Muscle of back (tissue), 13 donors: ENCODE measurements at places on chromosomes 6 and 20. TPM values are rescaled to one million over a fixed set of nuclear protein-coding genes. Genes with fewer than 3 reads are reported as not detected.

DNA sequence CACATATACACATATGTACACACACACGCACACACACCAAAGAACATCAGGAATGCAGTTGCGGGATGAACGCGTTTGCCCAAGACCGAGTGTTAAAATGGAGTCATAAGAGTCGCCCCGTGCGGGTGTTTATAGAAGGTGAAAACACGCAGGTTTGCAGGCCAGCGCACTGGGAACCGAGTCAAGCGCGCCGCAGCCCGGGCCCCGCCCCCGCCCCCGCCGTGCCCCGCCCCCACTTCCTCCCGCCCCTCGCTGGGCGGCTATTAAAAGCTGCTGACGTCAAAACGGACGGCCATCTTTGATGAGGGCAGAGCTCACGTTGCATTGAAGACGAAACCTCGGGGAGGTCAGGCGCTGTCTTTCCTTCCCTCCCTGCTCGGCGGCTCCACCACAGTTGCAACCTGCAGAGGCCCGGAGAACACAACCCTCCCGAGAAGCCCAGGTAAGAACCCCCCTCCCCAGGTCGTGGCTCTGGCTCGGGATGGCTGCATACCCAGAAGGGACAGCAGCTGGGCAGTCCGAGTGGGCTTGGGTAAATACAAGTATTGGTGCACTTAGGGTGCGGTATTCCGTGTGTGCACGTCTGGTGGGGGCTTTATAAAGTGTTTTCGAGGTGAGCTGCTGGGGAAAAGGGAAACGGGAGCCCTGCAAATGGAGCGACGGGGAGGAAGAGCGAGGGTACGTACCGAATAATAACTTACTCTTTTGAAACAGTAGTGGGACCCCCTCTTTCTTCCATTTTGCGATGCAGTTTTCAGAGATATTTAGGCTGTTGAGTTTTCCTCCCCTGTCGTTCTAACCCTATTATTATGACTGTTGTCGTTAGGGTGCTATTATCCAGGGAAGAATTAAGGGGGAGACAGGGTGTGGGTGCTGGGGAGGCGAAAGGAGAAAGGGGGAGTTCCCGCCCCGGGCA, at the start of gene SNAP25:
Gene SNAP25 (plus strand): TSS at position 295 of the 916 bp plus-strand sequence. CDS start 56,662 bp downstream, outside the sequence.
- peak; percentile 84 for DNase-seq

- DNase-seq: no peak
Observed at GRCh38 chr6:167165858-167166471, 8.2 kb upstream of the GPR31 start.

GRCh38 chr6:7652957-7653356, 63.0 kb downstream of the SNRNP48 start:
- no peak for DNase-seq

DNA sequence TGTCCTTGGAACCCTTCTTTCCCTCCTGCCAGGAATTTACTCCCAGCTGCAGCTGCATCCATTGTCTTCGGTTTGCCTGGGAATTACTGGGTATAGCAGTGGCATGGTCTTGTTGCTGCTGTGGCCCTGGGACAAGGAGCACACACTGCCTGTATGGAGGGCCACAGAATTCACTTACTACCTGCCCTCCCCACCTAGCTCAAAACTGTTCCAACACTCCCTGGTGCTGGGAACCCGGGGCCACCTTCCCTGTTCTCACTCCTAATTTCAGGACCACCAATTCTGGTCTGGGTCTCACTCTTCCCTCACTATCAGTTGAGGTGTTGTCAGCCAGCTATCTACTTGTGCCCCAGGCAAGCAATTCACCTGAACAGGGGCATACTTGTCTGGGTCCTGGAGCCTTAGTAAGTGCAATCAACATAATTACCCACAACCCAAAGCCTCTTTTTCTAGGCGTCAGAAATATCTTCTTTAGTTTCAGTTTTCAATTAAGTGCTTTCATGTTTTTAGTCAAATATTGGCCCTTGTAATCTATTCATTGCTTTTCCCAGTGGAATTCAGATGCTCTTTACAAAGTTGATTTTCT, 47.2 kb downstream of the METTL24 start:
- no peak for DNase-seq

DNA sequence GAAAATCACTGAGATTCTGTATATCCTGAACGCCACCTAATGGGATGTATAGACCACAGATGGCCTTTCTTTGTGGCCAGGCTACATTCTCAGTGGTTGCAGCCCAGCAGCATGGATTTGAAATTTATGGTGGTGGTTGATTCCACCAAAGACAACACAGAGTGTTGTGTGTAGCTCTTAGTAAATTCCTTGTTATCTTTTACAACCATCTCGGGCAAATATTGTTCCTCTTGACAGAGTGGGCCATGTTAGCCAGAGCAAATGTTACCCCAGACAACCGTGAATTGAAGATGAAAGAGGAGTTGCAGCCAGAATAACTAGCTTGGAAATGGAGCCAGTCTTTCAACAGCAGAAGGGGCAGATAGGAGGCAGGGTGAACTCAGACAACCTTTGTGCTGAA, 39.5 kb downstream of the SLC24A3 start:
- no peak for DNase-seq

DNA sequence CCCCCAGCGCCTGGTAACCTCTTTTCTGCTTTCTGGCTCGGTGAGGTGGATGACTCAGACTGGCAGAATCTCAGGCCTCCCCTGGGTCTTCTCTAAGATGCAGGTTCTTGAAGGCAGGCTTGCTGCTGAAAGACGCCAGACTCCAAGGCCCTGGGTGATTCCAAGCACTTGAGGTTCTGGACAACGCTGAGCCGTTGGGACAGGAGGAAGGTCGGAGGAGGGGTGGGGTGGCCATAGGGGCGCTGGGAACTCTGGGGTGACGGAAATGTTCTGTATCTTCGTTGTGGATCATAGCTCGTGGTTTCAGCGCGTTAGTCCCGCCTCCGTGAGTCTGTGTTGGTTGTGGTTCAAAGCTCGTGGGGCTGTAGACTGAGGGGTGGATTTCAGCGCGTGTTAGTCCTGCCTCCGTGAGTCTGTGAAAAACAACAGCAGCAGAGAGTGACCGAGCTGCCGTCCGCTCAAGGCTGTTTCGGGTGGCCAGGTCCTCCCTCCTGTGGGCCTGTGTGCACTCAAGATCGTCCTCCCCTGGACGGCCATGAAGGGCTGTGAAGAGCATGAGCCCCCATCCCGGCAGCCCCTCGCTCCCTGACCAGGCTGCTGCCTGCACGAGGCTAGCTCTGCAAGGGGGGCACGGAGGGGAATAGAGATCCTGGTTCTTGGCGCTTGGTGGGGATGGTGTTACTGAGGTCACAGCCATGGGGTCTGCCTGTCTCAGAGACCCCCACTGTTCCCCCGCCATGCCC, 7.7 kb downstream of the NTSR1 start:
- no peak for DNase-seq

DNA sequence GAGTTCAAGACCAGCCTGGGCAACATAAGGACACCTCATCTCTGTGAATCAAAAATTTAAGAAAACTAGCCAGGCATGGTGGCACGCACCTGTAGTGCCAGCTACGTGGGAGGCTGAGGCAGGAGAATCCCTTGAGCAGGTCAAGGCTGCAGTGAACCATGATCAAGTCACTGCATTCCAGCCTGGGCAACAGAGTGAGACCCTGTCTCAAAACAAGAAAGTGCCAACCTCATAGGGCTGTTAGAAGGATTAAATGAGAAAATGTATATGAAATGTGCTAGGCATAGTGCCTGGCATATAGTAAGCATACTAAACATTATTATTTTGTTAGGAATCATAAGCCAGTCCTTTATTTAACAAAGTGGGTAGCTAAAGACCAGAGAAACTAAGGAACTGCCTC, 9.1 kb upstream of the MDGA1 start:
- DNase-seq: no peak

- no peak for DNase-seq
Observed at GRCh38 chr6:110810896-110811586, 4.2 kb downstream of the CDK19 start.

- peak; percentile 66 for DNase-seq
Observed at GRCh38 chr6:43284991-43285781, 12.9 kb upstream of the SLC22A7 start.

- DNase-seq: no peak
Observed at GRCh38 chr20:48451401-48451800, 376.4 kb downstream of the PREX1 start.

DNA sequence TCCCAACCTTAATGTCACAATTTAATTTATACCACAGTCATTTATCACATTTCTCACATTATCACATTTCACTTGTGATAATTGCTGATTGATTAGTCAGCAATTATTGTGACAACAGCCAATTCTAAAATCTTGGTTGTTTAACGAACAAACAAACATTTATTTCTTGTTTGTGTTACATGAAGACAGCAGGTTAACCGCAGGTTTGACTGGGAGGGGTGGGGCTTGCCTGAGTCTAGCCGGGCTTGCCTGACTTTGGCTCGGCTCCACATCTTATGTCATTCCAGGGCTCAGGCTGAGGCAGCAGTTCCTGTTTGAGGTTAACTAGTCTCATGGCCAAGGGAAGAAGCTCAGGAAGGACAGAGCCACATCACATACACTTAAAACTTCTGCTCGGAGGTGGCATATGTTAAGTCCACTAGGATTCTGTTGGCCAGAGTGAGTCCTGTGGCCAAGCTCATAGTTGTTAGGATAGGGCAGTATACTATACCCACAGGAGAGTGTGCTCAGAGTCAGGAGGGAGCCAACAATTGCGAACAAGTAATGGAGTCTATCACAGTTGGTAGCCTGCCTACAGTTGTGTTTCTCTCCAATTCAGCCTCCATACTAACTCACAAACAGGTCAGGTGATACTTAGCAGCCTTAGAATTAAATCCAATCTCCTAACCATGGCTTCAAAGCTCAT, 90.0 kb upstream of the IFNGR1 start:
- DNase-seq: peak; percentile 48

DNA sequence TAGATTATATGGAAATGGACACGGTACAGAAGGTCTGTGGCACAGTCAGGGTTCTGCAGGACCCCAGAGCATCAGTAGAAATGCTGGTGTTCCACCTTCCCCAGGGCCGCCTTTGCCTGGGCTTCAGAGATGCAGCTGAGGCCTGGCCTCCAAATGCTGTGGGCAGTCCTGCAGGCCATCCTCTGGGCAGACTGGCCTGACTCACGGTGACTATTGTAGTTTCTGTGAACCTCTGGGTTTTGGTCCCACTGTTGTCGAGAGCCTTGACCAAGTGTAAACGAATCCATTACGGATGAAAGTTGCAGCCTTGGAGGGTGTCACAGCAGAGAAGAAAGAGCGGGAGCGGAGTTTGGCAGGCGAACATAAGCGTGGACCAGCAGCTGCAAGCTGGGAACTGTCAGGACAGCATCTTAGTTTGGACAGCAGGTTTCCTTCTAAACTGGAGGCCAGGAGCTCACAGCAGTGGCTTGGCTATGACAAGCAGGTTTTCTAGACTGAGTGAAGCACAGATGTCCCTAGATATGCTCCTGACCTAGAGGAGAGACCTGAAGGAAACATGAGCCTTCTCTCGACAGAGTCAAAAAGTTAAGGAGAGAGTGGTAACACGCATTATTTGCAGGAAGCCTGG, 46.2 kb upstream of the BCLAF1 start:
- peak; percentile 80 for DNase-seq

DNA sequence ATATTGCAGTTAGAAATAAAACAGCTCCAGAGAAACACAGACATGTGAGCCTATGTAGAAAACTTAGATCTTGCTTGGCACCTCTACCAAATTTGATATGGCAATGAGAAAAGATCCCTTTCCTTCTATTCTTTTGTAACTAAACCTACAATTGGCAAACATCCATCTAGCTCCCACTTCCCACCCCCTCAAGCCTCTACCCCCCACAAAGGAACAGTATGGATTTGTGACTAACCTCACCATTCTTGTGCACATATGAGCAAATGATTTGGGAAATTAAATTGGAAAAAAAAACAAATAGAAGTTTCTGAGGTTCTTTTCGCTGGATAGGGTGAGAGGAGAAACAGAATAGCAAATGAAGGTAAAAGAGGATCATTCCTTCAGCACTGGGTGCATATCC, 85.8 kb upstream of the TIAM2 start:
- no peak for DNase-seq

Gene PPDPF
- 211 TPM for polyA plus RNA-seq

DNA sequence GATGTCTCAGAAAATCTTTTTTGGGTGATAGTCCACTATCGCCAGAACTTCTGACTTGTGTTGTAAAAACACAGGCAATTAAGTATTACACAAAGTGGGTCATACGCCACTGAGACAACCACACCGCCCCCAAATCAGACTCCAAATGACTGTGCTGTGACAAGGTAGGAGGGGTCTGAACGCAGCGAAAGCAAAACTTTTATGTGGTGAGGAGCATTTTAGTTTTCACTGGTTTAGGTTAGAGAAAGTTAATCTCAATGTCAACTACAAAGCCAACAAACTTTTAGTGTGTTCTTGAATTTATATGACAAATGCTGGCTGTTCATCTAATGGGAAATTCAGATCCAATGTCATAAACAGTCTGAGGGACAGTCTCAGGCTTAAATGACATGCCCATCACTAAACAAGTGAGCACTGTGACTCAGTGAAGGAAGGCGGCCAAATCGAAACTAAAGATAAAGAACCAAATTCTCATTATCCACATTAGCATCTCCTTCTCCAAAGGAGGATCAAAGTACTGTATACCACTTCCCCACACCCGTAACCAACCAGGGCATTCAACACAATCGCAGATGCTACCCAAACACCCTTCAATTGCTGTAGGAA, 186.7 kb downstream of the GJA10 start:
- no peak for DNase-seq

- peak; percentile 51 for DNase-seq
Observed at GRCh38 chr20:47568019-47568418, 66.3 kb downstream of the NCOA3 start.

DNA sequence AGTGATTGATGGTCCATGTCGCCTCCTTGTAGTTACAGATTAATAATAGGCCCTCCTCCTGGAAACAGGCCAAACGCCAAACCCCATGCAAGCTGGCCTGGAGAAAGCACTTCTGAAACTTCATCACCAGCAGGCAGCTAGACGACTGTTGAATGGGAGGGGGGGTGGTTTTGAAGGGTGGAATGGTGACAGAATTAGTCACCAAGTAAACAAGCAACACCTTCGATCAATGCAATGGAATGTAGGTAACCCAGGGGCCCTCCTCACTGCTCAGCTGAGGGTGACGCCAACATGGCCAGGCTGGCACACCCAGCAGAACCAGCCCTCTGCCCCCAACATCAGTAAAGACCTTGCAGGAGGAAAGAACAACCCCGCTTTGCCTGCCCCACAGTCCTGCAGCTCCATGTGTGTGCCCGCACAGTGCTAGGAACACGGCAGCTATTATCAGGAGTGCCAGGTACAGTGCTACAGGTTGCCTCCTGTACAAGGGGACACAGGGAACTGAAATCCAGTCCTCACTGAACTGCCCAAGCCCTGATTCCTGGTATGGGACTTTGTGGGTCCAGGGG, 2.7 kb downstream of the BCAS1 start:
- no peak for DNase-seq

Gene LTB
- 32.2 TPM for polyA plus RNA-seq
